NCI-H1105 (cell line): ENCODE measurements at places on chromosomes 7 and 10.

GRCh38 chr7:73823257-73823656, 7.5 kb upstream of the CLDN4 start:
- DNase-seq: no peak

DNA sequence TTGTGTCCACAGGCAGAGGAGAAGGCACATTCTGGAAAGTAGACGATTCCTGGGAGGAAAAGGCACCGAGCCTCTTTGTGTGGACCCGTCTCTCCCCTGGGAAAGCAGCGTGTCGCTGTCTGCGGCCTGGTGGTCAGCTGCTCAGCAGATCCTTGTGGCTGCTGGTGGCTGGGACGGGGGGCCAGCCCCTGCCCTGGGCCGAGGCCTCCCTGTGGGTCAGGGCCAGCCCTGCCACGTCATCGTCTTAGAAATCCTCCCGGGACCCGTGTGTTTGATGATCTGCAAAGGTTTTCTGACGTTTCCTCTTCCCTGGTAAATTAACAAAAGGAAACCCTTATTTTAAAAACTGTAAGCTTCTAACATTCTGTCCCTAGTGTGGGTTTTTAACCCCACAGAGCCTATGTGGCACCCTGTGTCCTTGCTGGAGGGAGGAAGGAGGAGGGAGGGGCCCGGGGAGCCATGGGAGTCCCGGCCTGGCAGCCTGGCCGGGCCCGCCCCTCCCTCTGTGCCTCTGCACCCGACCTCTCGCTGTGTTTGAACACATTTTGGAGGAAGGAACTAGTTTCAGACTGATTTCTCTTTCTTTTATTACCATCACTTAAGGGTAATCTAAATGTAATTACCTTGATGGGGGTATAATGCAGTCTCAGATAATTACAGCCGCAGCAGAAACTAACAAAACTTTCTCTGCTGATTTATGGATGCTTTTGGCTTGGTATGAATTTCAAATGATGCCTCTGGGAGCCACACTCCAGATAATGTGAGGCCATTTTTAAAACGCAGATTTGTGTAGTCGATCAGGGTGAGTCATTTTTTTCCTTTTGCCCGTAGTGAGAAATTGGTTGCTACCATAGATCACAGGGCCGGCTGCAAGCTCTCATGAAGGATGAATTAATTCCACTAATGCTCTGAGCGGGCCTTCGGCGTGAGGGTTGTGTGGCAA, 85.5 kb downstream of the NKX6-2 start:
- DNase-seq: peak; percentile 33

- no peak for DNase-seq
These were observed 29.5 kb upstream of the TMEM72 start for GRCh38 chr10:44881649-44882048.

- peak; percentile 33 for DNase-seq
These were observed at the start of gene SLC35G1 for GRCh38 chr10:93893646-93894515. Gene SLC35G1 (plus strand): TSS chr10:93893978. CDS start chr10:93894034, 56 bp downstream.

GRCh38 chr7:22771194-22771871, 44.3 kb downstream of the IL6 start:
- no peak for DNase-seq

DNA sequence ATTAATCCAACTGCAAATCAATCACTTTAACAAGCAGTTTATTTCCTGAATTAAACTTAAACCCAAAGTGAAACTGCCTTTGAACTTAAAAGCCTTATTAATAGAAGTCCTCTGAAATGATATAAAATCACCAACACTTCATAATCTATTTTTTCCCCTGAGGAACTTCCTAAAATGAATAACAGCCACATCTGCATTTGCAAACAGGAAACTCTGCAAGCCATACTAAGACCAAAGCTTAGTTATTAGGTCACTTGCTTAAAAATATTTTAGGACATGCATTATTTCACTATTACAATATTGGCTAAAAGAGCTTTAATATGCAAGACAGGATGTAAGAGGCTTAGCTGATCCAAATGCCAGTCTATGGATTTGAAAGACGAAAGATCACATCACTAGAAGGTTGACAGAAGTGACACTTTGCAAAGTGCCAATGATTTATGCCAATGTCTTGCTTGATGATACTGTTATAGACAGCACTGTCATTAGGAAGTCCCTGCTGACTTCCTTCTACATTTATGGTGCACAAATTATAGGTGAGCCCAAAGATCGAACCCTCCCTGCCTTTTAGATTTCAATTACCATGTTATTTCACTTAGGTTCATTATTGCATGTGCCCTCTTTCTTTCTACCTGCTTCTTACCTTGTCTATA, 99.9 kb upstream of the SKAP2 start:
- no peak for DNase-seq

DNA sequence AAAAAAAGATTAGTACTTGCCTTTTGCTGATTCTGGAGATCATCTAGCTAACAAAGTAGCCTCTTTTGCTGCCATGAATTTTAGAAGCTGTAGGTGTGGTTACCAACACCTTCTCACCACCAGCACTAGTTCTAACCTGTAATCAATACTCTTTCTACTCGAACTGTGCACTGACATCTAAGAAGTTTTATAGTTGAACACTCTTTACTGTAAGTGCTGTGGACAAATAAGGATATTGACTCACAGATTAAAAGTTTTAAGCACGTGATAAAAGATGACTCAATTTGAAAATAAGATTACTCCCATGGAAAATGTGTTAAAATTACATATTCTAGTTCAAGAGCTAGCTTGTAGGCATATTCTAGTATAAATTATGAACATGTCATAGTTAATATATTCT, 89.9 kb downstream of the REEP3 start:
- no peak for DNase-seq

DNA sequence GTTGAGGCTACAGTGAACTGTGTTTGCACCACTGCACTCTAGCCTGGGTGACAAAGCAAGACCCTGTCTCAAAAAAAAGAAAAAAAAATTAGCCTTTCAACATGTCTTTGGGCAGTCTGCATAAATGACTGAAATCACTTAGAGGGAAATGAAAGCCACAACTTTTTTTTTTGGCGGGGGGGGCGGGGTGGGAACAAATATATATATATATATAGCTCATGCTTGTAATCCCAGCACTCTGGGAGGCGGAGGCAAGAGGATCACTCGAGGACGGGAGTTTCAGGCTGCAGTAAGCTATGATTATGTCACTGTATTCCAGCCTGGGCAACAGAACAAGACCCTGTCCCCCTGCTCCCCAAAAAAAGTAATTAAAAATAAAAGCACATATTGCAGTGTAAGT, 23.4 kb upstream of the MICU1 start:
- DNase-seq: no peak

GRCh38 chr7:45970454-45970853, 49.4 kb upstream of the IGFBP3 start:
- no peak for DNase-seq

DNA sequence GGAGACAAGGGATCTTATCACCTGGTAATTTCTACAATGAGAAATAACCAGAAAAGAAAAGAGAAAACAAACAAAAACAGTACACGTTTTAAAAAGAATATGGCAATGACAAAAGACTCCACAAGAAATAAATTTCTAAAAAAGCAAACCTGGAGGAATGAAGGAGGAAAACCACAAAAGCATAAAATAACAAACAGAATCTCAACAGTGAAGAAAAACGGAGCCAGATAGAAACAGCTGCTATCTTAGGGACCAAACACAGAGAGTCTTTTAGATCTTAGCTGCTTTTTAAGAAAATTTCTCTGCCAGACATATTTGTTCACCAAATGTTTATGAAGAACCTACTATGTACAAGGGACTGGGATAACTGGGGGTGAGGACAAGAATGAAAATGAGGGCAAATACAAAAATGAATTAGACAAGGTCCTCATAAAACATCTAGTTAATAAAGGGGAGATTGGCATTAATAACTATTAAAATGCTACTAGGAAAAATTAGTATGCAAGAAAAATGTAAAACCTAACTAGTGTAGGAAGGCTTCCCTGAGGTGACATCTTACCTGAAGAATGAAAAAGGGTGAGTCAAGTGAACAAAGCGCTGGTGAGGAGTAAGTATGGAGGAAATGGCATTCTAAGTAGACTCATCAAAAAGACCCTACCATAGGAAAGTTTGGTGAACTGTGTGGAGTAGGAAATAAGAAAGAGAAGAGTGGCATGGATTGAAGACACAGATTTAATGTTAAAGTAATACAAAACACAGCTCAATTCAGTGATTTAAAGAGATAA, 34.3 kb downstream of the WASL start:
- DNase-seq: no peak

DNA sequence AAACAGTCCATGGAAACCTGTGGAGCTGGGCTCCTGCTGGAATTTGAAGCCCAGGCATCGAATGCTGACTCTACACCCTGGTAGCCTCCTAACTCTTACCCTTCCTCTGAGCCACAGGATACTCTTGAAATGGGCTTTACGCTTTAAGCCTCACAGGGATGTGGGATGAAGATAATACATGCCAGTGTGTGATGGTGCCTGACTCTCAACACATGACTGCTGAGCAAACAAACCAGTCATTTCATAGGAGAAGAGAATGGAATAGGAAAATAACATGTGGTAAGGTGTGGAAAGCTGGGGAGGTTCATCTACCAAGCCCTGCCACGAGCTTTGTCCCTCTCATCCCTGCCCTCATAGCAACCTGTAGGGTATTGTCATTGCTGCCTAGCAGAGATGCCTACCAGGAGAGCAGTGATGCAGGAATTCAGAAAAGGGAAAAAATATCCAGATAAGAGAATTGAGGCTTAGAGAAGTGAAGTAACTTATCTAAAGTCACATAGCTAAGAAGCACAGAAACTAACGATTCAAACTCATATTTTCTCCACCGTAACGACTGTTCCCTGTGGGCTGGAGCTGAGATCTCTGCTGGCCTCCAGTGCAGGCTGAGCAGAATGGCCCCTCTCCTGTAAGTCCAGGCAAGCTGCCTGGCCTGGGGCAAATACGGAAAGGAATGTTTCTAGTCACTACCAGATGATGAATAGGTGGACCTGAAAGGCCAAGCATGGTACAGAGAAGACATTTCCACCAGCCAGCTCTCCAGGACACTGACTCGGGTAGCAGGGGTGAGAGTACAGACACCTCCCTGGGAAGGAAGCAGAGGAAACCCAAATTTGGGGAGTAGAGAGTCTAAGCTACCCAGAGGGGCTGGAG, 90.2 kb upstream of the DUSP5 start:
- DNase-seq: no peak

DNA sequence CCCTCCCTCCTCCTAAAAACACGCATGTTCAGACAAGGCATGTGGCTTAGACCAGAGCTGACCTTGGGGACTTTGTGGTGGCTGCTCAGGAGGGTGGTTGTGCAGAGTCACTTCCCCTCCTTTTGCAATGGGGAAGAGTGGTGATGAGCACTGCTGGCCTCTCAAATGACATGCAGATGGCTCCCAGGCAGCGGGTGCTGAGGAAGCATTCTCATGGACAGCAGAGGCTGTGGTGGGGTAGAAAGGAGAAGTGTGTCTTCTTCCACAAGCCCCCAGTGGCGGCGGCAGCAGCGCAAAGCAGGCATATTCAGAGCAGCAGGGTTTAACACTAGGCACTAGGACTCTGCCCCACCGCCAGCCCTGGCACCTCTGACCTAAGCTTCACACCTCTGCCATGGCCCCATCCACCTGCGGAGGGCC, 105.9 kb upstream of the ANLN start:
- DNase-seq: no peak

- DNase-seq: no peak
These were observed 160.4 kb upstream of the LAMB4 start for GRCh38 chr7:108290459-108291151.

GRCh38 chr7:94382746-94383145, 11.9 kb upstream of the COL1A2 start:
- no peak for DNase-seq

DNA sequence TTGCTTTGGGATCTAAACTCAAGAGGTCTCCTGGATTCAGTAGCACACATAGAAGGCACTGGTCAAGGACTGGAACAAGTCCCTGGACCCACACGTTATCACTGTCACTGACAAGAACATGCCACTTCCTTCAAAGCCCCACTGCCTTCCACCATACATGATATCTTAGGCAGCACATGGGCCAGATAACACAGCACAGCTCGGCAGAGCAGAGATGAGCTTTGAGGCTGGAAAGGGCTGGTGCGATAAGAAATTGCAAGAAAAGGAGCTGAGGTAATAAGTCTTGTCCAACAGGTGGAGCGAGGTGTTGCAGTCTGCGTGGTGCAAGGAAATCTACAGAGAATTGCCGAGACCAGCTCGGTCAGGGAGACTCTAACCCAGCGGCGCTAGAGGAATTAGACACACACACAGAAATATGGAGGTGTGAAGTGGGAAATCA, 139.8 kb upstream of the CDK13 start:
- no peak for DNase-seq

- no peak for DNase-seq
These were observed 3.0 kb downstream of the ZNF488 start for GRCh38 chr10:47381103-47381395.

DNA sequence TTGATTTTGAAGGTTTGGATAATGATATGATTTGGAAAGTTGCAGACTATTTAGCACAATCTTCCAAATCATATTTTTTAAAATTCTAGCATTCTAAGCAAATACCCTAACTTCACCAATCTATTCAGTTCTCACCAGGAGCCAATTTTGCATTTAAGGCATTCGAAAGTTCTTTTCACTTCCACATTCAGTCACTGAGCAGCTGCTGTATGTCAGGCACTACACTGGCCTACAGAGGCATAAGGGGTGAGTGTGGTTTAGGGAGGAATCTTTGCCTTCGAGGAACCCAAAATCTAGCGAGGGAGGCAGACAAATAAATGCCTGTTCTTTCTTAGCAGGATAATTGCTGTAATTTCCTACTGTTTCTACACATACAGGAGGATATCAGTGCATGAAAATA, 10.7 kb upstream of the UCN3 start:
- DNase-seq: no peak

- DNase-seq: no peak
These were observed 47.7 kb downstream of the SHOC2 start for GRCh38 chr10:110967009-110967630.
